ENCODE measurements at places on chromosomes 1 and 21.

DNA sequence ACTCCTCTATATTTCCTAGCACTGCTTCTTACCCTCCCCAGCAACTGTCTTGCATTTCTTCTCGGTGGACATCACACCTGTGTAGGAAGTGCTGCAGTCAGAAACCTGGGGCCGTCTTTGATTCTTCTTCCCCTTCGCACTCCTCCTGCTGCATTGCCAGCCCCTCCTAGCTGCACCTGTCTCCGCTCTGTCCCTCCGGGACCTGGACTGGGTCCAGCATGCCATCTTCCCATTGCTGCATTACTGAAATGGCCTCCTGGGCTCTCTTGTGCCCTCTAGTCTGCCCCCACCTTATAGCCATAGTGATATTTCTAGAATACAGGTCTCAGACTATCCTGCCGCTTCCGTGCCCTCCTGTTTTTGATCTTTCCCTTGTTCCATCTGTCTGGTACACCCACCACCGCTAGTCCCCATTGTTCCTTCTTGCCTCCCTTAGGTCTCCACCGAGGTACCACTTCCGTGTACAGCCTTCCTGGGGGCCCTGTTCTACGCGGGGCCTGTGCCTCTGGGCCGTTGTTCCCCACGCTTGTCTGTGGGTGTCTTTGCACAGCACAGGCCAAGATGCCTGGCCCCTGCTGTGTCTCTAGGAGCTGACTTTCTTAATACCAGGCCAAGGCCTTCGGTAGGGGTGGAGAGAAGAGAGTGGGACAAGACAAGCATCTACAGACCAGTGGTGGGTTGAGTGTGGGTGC, 107.6 kb downstream of the GALNT2 start:
- DNase-seq, result no peak

GRCh38 chr21:15797577-15798363, 68.0 kb downstream of the USP25 start:
- no peak for DNase-seq

DNA sequence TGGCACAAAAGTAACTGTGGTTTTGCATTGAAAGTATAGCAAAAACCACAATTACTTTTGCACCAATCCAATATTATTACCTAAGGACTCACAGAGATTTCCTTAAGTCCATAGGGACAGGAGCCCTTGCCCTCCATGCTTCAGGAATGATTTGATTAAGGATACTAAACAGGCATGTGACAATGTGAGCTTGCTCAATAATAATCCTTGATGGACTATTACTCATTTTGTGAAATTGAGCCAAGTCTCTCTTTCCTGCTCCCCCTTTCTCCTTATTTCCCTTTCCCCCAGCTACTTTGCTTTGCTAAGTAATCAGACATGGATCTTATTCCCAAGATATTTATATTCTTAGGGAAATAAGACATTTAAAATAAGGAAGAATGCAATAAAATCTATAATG, 21.6 kb upstream of the RGL1 start:
- DNase-seq, result no peak

- peak; percentile 65 for DNase-seq
Measured at GRCh38 chr1:18907021-18907916, 4.9 kb upstream of the ALDH4A1 start.

- no peak for DNase-seq
Measured at GRCh38 chr1:113751516-113751915, 7.8 kb downstream of the PHTF1 start.

- no peak for DNase-seq
Measured at GRCh38 chr1:167272369-167272957, 51.8 kb downstream of the POU2F1 start.

- no peak for DNase-seq
Measured at GRCh38 chr1:61753998-61754508, 11.8 kb downstream of the PATJ start.

DNA sequence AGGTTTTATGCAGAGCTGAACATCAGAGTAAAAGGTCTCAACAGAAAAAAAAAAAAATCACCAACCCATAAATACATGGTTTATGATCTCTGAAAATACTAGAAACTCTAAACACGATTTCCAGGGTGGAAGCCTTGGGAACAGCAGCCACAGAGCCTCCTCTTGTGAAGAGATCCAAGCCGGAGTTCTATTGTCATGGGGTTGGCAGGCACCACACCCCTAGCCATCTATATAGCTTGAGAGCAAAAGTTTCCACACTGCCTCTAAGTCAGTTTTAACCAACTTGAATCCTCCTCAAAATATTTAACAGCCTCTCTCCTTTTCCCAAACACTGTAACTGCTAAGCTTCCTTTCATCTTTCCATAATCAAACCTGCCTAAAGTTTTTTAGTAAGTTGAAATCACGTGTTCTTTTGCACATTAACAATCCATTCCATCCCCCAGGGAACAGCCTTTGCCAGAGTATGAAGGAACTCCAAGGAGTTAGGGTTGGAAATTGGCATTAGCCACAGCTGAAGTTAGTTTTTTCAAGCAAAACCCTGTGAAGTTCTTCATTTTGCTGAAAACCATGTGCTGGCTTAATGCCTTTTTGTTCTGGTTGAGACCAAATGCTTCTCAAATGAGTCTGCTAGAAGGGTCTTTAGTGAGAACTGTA, 13.8 kb upstream of the SEC16B start:
- no peak for DNase-seq

- DNase-seq, result no peak
Measured at GRCh38 chr1:114517348-114517747, 6.3 kb upstream of the TRIM33 start.

DNA sequence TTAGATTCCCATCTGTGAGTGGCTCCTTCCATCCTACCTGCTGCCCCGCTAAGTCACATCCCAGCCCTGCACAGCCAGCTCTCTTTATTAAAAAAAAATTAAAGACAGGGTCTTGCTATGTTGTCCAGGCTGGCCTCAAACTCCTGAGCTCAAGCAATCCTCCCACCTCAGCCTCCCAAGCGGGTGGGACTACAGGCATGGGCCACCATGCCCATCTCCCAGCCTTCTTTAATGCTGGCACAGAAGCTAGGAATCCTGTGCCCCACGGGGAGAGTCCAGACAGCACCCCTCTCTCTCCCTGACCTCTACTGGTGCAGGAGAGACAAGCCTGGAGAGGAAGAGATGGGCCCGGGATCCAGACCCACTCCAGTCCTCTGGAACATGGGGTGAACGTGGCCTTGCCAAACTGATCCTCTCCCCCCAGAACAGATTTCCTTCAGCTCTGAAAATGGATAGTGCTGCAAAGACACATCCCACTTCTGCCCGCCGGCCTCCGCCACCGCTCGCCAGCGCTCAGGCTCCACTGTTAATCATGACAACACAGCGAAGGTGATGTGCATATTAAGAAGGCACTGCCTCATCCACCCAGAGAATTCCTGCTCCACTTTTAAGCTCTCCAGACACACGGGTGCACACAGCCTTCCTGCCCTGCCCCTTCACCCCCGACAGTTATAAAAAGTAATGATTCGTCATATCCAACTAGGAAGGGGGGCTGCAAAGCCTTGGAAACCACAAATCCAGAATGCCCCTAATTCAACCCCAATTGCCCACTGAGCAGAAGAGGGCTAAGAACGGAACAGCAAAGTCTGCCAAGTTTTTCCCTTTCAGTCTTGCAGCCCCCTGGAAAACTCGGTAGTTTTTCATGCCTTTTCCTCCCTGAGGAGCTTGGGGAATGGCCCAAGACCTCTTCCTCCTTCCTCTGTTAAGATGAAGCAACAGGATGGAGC, 68.1 kb downstream of the MRPL37 start:
- DNase-seq, result no peak

- DNase-seq, result no peak
Measured at GRCh38 chr1:240086726-240087125, 5.0 kb upstream of the FMN2 start.

GRCh38 chr1:115457289-115457688, 119.2 kb upstream of the NGF start:
- DNase-seq, result no peak

- DNase-seq, result no peak
Measured at GRCh38 chr1:109135940-109136339, 22.0 kb downstream of the ELAPOR1 start.

DNA sequence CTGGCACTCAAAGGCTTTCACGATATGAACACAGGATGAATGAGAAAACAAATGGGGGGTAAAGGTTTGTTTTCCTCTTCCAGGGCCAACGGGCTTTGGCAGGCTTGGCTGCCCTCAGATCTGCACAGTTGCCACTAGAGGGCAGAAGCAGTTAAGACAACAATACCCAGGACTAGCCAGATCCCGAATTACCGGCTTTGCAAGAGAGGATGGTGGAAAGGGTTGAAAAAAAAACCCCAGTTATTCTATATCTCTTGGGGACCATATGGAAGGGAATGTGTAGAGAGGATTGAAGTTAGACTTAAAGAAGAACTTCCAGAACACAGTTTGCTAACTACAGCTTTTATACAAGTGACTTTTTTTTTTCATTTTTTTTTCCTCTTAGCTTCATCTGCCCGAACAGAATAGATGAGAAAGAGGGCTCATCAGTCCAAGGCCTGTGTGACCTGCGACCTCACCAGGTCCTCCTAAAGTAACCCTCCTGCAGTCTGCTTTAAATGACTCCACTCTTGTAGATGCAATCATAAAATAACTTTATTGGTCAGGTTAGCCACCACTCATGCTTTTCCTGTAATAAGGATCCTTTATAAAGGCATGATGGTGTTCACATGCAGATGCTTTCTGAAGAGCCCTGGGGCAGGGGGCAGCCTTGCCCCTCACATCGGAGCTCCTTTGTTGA, 10.7 kb downstream of the FMOD start:
- peak; percentile 59 for DNase-seq

DNA sequence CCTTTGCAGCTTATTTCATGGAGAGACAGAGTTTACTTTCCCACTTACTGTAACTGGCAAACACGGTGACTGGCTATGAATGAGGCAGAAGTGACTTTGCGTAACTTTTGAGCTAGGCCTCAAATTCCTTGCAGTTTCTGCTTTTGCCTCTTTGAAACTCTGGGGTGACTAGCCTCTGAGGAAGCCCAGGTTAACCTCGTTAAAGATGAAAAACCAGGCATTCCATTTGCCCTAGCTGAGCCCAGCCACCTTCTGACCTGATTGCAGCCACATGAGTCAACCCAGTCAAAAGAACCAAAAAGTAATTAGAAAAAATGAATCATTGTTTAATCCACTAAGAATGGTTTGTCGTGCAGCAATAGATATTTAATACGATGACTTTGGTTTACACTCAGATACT, 20.4 kb downstream of the PRMT6 start:
- no peak for DNase-seq

GRCh38 chr1:231861541-231862481, 235.2 kb downstream of the DISC1 start:
- DNase-seq, result no peak

GRCh38 chr1:212958175-212958574, 7.8 kb downstream of the VASH2 start:
- DNase-seq, result no peak

DNA sequence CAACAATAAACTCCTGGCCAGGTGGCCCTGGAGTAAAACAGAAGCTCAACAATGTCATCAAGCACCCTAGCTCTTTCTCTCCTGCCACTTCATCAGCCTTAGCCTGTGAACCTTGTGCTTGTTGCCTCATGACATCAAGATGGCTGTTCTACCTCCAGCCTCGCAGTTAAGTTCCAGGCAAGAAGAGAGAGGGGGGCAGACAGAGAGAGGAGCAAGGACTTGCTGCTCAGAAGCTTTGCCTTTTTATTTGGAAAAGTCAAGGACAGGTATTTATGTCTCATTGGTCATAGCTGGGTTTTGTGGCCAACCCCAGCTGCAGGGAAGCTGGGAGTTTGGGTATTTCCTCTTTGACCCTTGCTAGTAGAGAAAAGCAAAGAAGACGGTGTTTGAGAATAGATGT, 60.3 kb upstream of the GADD45A start:
- DNase-seq, result no peak

- no peak for DNase-seq
Measured at GRCh38 chr1:191839891-191840290, 318.4 kb upstream of the RGS18 start.

DNA sequence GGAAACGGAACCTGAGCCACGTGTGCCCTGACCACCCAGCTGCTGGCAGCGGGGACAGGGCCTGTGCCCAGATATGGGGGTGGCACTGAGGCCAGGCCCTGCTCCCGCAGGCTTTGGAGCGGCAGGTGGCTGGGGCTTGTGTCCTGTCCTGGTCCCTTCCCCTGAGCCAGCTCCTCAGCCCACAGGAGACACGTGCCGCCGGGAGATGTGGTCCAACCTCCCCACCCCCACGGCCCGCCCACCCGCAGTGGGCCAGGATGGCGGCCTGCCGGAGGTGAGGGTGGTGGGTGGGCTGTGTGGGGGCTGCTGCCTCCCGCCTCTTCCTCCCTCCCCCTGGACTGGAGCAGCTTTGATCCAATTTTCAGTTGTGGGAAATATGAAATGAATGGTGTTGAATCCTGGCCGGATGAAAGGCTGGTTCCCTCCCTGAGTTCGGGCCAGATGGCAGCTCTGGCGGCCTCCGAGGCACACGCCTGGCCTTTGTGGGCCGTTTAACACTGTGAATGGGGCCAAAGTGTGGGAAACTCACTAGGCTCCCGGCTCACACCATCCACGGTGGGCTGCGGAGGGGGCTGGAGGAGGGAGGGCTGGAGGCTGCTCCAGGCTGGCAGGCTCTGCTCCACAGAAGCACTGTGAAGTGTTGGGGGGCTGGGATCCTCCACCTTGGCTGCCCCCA, 2.6 kb upstream of the HES5 start:
- DNase-seq, result no peak

GRCh38 chr1:55374216-55374615, 159.1 kb upstream of the USP24 start:
- DNase-seq, result no peak

DNA sequence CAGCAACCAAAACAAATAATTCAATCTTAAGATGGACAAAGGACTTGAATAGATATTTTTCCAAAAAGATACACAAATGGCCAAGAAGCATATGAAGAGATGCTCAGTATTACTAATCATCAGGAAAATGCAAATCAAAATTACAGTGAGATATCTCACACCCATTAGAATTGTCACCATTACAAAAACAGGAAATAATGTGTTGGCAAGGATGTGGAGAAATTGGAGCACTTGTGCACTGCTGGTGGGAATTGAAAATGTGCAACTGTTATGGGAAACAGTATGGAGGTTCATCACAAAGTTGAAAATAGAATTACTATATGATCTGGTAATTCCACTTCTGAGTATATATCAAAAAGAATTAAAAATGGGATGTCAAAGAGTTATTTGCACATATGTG, 83.2 kb downstream of the SH3GLB1 start:
- DNase-seq, result no peak

DNA sequence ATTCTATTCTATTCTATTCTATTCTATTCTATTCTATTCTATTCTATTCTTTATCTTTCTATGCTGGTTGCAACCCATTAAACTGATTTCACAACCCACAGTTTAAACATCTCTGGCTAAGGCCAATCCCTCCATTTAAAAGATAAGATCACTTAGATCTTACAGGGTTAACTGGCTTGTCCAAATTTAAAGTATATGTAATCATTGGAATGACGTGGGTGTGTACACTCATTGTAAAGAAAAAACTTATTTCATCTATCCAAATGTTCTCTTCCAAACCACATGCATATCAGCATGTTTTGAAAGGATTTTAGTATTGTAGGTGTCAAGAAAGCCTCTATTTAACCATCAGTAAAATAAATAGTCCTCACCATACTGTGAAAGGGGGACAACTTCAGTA, 299.6 kb upstream of the RUNX1 start:
- DNase-seq, result no peak

- DNase-seq, result no peak
Measured at GRCh38 chr21:29753216-29753615, 186.6 kb downstream of the GRIK1 start.
